ENCODE measurements at places on chromosomes 6 and 20.
A peak's percentile ranks its signal among the peaks of the same experiment; 100 is the strongest.

DNA sequence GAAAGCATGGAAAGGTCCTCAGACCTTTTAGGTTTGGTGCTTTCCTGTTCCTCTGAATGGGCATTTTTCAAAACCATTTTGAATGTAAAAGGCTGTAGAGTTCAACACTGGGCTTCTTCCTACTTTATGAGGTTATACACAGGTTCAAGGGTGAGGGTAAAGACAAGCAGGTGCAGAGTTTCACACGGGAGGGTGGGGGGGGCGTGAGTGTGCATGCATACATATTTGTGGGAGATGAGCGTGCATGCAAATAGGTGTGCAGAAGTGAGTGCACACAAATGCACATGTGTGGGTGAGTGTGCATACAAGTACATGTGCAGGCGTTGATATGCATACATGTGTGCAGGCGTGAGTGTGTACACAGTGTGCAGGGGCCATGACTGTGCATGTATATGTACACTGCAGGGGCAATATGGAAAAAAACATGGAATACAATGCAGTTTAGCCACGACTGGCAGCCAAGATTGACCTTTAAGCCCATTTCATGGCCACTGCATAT, 183.1 kb downstream of the GMPR start:
- no peak for DNase-seq

GRCh38 chr20:63978319-63979228, 868 bp downstream of the SAMD10 start:
- peak; percentile 49 for DNase-seq

- no peak for DNase-seq
Measured at GRCh38 chr6:121838842-121839241, 403.4 kb downstream of the GJA1 start.

GRCh38 chr6:37243816-37244370, 13.7 kb upstream of the TBC1D22B start:
- no peak for DNase-seq

DNA sequence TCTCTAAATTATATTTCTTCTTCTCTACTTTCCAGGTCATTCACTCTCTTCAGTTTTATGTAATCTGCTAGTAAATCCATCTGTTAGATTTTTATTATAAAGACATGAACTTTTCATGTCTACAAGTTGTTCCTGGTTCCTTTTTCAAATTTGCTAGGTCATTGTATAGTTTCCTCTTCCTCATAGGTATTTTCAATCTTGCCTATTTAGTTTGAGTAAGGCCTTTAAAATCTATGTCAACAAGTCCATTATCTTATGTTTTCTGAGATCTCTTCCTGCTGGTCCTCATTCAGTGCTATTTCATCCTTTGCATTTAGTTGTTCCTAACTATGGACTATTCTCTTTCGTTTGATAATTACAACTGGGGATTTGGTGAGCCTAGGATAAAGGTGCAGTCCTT, 11.0 kb downstream of the RRBP1 start:
- no peak for DNase-seq

DNA sequence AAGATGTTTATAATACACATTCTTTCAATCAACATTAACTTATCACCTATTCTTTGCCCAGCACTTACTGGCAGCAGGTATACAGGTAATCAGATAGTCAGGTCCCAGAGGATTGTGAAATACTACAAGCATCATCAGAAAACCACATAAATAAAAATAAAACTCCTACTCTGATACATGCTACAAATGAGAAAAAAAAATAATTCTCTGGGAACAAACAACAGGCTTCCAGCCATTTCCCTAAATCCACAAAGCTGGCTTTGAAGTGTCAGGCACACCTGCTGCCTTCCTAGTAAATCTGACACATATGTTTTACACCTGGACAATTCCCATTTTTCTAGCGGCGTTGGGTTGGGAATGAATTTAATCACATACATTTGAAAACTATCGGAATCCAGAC, 384.5 kb upstream of the CDH4 start:
- no peak for DNase-seq

- no peak for DNase-seq
Measured at GRCh38 chr6:21887231-21888185, 294.0 kb downstream of the SOX4 start.

DNA sequence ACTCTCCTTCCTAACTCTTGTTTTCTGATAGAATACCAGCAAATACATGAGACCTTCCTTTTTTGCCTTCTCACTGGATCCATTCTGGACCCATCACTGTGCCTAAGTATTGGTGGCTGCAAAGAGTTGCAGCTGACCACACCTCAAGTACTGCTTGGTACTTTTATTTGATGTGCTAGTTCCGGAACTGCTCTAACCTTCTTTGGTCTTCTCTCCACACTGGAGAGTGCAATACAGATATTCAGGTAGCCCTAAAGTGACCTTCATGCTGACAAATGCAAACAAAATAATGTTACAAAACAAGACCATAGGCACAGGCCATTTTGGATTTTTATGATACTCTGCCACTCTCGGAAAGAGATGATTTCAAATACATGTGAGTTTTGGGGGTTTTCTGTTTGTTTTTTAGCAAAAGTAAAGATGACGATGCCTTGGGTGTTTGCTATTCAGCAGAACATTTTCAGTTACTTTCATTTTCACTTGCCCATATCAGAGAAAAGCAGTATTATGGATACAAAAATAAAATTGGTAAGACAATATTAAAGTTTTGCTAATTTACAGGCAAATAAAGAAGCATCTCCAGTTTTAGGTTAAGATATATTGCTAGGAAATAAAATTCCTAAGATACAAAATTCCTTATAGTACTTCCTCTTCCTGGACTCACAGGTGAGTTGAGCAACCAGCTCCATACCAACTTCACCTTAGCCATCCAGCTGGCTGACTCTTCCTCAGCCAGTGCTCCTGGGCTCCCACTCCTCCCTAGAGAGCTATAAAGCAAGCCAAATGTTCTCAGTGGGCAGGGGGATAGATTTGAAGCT, 42.0 kb downstream of the PTPRK start:
- no peak for DNase-seq

- DNase-seq = no peak
Measured at GRCh38 chr6:163494279-163494727, 79.8 kb downstream of the QKI start.

DNA sequence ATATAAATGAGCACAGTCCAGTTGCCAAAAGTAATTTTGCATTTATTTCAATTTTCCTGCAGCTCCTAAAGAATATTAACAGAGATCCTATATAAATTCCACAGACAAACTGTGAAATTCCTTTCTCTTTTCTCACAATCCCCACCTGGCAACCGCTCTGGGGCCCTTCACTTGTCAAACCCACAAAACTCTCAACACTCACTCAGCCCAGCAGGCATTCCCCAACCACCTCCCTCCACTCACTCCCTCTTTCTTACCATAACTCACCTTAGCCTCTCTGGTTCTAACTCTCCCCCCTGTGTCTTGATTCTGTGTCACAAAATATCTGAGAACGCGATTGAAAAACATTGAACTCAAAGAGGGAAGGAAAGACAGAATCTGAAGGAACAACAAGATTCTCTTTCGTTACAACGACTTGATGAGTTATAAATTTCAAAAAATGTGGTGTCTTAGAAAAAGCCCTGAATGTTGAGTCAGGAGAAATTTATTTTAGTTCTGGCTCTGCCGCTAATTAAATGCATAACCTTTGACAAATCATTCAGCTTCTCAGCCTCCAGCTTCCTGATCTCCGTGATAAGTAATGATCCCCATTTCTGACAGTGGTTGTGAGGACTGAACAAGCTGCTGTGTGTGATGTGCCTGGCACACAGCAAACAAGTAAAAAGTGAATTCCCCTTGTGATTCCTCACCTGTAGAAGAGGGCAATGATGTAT, 87.9 kb downstream of the UNC5CL start:
- DNase-seq = no peak

DNA sequence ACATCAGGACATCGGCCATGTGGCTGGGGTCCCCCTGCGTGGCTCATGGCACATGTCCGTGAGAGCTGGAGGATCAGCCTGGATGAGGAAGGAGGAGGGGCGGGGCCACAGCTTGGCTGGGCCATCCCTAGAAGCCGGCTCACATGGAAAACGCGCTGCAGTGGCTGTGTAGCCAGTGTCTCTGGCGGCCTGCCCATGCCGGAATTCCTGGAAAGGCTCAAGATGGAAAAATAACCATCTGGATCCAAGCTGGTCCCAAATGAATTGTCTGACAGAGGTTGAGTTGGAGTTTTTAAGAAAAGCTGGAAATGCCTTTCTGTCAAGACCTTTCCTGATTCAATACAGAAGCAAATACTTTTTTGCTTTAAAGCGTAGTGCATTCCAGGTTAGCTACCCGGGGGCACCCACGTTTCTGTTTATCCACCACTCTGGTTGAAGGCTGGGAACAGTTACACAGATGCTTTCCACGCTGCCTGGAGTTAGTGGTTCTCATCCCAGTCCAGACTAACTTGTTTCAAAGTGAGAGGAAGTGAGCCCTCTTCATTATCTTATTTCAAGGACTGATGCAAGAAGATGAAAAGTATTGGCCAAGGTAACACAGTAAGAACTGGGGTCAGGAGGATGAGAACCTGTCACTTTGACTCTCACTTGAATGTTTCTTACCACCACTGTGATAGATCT, 99.0 kb downstream of the GMPR start:
- no peak for DNase-seq

DNA sequence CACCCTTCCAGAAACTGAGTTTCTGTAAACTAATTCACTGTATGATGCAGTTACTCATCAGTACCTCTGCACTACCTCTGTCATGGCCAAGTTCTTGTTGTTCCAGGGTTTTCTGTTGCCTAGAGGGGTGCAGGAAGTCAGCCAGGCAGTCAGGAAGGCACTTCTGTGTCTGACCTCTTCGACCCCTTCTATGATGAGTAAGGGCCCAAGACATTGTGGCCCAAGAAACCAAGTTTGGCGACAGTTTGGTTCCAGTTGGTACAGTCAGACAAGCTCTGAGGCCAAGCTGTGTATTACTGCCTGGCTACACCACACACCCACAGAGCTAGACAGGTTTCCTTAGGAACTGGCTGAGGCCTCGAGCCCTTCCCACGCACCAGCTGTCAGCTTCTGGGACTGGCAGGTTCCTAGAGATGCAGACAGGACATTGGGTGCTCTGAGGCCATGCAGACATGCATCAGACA, 41.2 kb downstream of the TRAF3IP2 start:
- no peak for DNase-seq

GRCh38 chr20:9306521-9306920, 207.9 kb upstream of the LAMP5 start:
- DNase-seq = no peak

GRCh38 chr6:121205569-121205968, 128.7 kb downstream of the TBC1D32 start:
- DNase-seq = no peak

DNA sequence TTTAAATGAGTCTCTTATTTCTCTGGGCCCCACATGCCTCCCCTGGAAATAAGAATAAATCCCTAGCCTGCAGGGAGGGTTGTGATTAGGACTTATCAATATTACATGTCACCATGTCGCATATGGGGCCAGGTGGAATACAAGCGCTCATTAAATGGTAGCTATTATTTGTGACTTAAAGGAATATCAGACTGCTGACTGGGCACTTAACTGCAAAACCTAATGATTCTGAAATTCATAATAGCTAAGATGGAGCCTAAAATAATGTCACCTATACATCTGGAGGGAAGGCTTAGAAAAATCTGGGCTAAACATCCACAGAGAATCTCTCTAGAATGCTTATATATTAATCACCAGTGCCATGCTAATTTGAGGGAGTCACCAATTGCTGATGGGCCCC, 106.5 kb downstream of the LRFN2 start:
- no peak for DNase-seq

DNA sequence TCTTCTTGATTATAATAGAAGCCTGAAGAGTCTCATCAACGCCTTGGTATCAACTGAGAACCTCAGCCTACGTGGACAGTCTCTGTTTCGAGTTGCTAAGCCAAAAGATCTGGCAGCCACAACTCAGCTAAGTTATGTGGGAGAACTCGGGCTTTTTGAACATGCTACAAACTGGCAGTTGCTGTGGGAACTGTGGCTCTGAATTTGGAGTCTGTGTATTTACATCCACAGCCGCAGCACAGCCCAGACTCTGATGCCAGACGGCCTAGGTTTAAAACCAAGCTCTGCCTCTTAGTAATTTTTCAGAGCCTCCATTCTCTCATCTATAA, 35.8 kb downstream of the RIPOR2 start:
- no peak for DNase-seq

GRCh38 chr20:46307139-46307998, 929 bp downstream of the CDH22 start:
- DNase-seq = peak; percentile 63

DNA sequence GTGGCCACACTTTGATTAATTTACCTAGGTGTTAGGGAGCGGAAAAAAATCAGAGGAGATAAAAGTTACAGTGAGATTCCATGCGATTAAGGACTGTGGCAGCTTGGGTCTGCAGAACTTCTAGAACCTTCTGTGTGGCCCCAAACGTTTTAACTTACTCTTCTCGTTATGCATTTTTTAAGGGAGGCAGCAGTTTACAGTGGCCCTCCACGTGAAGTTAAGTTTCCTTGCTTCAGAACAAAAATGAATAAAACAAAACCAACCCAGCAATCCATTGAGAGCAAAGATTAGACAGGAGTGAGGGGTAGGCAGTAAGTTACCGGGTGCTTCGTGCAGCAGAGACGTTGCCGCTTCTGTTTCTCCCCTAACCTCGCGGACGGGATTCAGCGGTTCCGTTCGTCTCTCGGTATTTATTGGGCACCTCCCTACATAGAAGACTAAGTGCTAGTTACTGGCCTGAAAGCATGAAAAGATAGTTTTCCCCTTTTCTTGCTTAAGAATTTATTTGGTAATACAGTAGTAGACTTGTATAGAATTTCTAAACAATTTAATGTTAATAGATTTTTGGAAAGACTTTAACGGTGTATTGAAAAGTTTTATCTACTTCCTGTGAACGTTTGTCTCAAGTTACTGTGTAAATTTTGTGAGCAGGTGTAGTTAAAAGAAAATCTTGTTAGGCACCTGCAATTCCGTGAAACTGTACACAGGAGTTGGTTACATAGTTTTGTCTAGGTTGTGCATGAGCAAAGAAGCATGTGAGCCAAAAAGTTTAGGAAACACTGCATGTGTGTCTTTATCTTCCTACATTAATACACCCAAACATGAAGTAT, 1.1 kb downstream of the BAG2 start:
- DNase-seq = no peak

GRCh38 chr6:66948106-66948505, 1241.1 kb upstream of the EYS start:
- DNase-seq = no peak

DNA sequence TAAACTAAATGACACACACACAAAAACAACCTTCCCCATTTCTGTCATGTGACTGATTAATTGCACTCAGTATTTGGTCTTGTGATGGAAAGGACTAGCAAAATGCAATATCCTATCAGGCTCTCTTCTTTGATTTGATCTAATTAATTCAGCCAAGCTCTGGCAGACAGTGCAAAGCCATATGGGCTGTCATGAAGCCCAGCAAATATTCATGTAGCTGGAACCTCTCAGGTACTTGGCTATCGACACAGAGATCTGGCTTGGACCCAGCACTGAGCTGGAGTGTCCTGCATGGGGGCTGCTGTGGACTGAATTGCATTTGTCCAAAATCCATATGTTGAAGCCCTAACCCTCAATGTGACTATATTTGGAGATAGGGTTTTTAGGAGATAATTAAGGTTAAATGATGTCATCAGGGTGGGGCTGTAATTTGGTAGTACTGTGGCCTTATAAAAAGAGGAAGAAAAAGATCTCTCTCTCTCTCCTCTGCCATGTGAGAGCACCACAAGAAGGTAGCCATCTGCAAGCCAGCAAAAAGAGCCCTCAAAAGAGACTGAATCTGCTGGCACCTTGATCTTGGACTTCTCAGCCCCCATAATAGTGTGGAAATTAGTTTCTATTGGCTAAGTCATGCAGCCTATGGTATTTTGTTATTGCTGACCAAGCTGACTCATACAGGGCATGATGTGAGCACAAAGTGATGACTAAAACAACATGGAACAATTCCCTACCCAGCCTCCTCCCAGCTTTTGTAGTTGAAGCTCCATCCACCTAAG, 77.1 kb downstream of the STMND1 start:
- DNase-seq = no peak

Measured in activated T-helper 9 cell treated with anti-CD3 and anti-CD28 coated beads, Interleukin-2, amount 50 U/mL, for 16 hours (primary cell).